Sciatic nerve (tissue), 2 donors: ENCODE measurements at places on chromosomes 1 and 21.

GRCh38 chr1:104018922-104019674, 269.4 kb downstream of the AMY1C start:
- no peak for DNase-seq

- no peak for DNase-seq
These were observed 2.2 kb downstream of the SIM2 start for GRCh38 chr21:36700971-36701755.

GRCh38 chr1:87959236-87959635, 630.6 kb downstream of the LMO4 start:
- DNase-seq, result no peak

- no peak for DNase-seq
These were observed 263.8 kb downstream of the PTPRC start for GRCh38 chr1:198902655-198903054.

- DNase-seq, result no peak
These were observed 1518.9 kb upstream of the B3GALT2 start for GRCh38 chr1:194705123-194705854.

DNA sequence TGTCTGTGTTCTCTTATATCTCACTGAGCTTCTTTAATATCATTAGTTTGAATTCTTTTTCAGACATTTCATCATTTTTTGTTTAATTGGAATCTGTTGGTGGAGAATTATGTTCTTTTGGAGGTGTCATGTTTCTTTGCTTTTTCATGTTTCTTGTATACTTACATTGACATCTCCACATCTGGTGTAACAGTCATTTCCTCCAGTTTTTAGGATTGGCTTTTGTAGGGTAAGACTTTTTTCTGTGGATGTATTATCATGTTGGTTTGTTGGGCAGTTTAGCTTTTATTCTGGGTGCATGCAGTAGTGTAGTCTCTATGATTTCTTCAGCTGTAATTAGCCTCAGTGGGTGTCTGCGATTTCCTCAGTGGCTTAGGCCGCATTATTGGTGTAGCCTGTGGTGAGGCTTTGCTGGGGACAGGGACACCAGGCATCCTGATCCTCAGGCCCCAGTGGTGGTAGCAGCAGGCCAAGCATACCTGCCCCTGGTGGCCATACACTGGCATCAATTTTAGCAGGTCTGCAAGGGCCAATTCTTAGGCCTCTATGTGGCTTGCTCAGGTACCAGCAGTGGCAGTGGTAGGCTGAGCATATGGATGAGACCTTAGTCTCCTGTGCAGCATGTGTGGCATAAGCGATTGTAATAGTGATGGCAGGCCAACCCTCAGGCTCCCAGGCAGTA, 77.6 kb upstream of the SAMD13 start:
- no peak for DNase-seq
